ENCODE measurements at places on chromosomes 16 and 17.
A peak's percentile ranks its signal among the peaks of the same experiment; 100 is the strongest.

GRCh38 chr17:74898376-74898946, 5.0 kb upstream of the FADS6 start:
- peaks cover 28% of the 10 kb centered on the region for H3K27me3 ChIP-seq
- H3K27ac ChIP-seq = no peak overlapping the region
- peak; percentile 58 for DNase-seq
- H3K4me1 ChIP-seq = no peaks in the 10 kb centered on the region

DNA sequence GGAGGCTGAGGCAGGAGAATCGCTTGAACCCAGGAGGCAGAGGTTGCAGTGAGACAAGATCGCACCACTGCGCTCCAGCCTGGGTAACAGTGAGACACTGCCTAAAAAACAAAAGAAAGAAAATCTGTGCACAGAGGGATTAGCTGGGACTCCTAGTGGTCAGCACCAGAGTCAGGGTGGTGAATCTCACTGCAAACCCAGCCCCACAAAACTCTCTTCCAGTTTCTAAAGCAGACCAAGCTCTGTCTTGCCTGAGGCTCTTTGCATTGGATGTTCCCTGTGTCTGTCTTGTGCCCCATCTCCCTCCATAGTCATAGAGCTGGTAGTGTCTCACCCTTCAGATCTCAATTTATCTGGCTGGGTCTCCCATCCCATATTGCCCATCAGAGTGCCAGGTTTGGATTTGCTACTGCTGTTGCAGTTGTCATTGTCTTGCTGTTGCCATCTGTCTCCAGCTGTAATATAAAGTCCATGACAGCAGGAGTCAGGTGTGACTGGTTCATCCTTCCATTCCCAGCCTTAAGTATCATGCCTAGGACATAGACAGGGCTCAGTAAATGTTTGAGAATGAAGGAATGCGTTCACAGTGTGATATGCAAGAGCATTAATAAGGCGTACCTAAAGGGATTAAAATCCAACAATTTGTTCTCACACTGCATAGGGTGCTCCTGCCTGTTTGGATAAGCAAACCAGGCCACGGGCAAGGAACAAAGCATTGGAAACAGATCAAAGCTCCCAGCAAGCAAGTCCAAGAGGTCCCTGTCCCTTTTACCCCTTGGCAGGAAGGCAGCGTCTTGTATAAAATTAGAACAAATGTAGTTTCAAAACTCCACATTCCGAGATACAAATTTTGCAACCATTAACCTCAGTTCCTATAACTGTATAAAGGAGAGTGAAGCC, 614.6 kb upstream of the CDH5 start:
- no peak for DNase-seq
- no peaks in the 10 kb centered on the region for H3K36me3 ChIP-seq
- H3K27me3 ChIP-seq = no peaks in the 10 kb centered on the region
- no peak overlapping the region for H3K4me3 ChIP-seq
- H3K27ac ChIP-seq = no peak overlapping the region
- H3K4me1 ChIP-seq = no peaks in the 10 kb centered on the region

DNA sequence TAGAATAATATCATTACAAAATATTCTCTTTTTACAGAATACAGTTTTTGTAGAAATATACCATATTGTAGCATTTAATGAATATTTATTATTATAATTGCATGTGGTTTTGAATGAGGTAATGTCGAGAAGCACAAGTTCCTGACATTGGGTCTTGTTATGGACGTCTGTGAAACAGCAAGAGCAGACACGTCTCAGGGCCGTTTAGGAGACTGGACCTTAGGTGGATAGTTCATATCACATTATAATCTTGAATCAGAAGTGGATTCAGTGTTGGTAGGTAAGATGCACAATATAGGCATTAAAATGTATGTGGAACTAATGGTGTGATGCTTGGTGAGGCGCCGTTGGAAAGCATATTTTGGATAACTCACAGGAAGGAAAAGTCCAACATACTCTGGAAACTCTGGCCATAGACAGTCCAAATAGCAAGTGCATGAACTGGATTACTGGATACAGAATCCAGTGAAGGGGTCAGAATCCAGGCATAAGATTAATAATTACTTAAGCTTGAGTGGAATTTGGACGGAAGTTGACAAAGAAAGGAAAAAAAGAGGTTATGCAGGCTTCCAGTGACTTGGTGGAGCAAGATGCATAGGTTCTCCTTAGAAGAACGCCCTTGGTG, 17.2 kb downstream of the ABCA8 start:
- no peaks in the 10 kb centered on the region for H3K36me3 ChIP-seq
- no peaks in the 10 kb centered on the region for H3K4me1 ChIP-seq
- no peak for DNase-seq
- no peak overlapping the region for H3K4me3 ChIP-seq
- H3K27me3 ChIP-seq = no peaks in the 10 kb centered on the region
- H3K27ac ChIP-seq = no peak overlapping the region

GRCh38 chr16:63080746-63081145, 1044.5 kb upstream of the CDH8 start:
- no peaks in the 10 kb centered on the region for H3K27me3 ChIP-seq
- no peaks in the 10 kb centered on the region for H3K4me1 ChIP-seq
- H3K4me3 ChIP-seq = no peak overlapping the region
- H3K36me3 ChIP-seq = no peaks in the 10 kb centered on the region
- no peak overlapping the region for H3K27ac ChIP-seq
- DNase-seq = no peak

GRCh38 chr17:77318491-77319210, 177.9 kb downstream of the SEC14L1 start:
- no peaks in the 10 kb centered on the region for H3K27me3 ChIP-seq
- H3K36me3 ChIP-seq = peaks cover 48% of the 10 kb centered on the region
- DNase-seq = peak; percentile 49
- peaks cover 64% of the 10 kb centered on the region for H3K4me1 ChIP-seq
- no peak overlapping the region for H3K4me3 ChIP-seq
- H3K27ac ChIP-seq = peak overlapping the region; percentile 98

DNA sequence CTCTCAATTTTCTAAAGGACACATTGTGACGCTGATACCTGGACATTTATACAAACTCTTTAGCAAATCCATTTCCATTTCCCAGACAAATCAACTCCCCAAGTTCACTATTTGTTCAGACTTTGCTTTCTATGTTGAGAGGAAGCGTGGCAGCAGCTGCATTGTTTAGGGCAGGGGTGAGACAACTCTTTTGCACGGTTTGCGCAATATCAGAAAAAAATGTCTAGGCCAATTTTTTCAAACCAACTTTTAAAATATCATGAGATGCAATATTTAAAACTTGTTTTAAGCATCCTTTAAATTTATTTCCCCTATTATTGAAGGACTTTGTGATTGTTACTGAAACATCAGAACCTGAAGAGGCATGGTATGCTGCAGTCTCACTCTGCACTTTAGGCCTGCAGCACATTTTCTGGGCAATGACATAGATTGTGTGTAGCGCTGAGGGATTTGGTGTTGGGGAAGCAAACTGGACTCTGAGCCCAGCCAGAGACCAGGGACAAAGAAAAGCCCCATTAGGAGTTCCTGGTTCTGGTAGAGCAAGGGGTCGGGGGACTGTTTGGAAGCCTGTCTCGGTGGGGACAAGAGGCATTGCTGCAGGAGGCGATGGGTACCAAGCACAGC, 6.4 kb upstream of the CCDC182 start:
- peaks cover 9% of the 10 kb centered on the region for H3K27me3 ChIP-seq
- no peaks in the 10 kb centered on the region for H3K36me3 ChIP-seq
- DNase-seq = no peak

- H3K27me3 ChIP-seq = no peaks in the 10 kb centered on the region
- DNase-seq = no peak
- H3K27ac ChIP-seq = no peak overlapping the region
These were observed 17.4 kb downstream of the WNT9B start for GRCh38 chr17:46868689-46869187.

DNA sequence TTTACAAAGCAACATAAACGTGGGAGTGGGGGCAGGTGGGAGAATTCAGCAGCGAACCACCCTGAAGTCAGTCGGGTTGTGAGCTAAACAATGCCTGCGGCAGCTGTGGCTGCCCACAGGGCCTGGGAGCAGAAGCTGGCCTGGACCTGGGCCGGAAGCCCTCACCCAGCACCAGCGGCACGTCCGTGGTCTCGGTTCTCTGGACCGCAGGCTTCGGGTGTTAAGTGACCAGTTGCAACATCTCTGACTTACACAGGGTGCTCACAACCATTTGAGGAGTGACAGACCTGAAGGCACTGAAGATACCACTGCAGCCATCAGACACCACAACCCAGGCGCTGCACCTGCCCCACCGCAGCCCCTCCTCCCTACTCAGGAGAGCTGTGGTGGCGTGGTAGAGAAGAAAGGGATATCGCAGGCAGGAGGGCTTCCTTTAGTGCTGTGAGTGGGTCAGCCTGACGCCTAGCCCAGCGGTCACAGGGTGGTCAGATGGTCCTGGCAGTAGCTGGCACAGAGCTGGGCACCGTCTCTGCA, 33.8 kb downstream of the CBFA2T3 start:
- no peak overlapping the region for H3K27ac ChIP-seq
- no peak for DNase-seq
- peaks cover 82% of the 10 kb centered on the region for H3K27me3 ChIP-seq
- no peaks in the 10 kb centered on the region for H3K36me3 ChIP-seq

DNA sequence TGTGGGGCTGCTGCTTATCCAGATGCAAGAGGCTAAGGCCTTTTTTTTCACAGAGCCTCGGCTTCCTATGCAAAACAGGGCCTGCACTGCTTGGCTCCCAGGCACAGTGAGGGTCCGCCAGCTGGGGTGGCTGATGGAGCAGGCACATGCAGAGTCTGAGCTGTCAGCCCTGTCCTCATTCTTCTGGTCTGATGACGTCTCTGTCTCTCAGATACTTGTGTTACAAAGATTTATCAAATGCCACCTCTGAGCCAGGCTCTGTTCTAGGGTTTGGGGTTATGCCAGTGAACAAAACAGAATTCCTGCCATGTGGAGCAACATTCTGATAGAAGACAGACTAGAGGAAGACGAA, 4.8 kb downstream of the RNF40 start:
- no peaks in the 10 kb centered on the region for H3K27me3 ChIP-seq
- peaks cover 87% of the 10 kb centered on the region for H3K36me3 ChIP-seq
- H3K27ac ChIP-seq = no peak overlapping the region
- no peak for DNase-seq
- H3K4me1 ChIP-seq = peaks cover 10% of the 10 kb centered on the region
- no peak overlapping the region for H3K4me3 ChIP-seq

GRCh38 chr16:88850531-88851199, 6.1 kb downstream of the GALNS start:
- no peaks in the 10 kb centered on the region for H3K27me3 ChIP-seq
- H3K4me3 ChIP-seq = no peak overlapping the region
- H3K27ac ChIP-seq = no peak overlapping the region
- DNase-seq = no peak

- H3K36me3 ChIP-seq = no peaks in the 10 kb centered on the region
- H3K27me3 ChIP-seq = no peaks in the 10 kb centered on the region
- no peak overlapping the region for H3K27ac ChIP-seq
- H3K4me3 ChIP-seq = no peak overlapping the region
- DNase-seq = no peak
These were observed 35.8 kb downstream of the PLCG2 start for GRCh38 chr16:81814751-81815428.

- DNase-seq = no peak
- peaks cover 11% of the 10 kb centered on the region for H3K4me1 ChIP-seq
These were observed 153.2 kb upstream of the KCNJ18 start for GRCh38 chr17:21539146-21539545.

GRCh38 chr17:6085812-6086211, 15.6 kb downstream of the WSCD1 start:
- no peaks in the 10 kb centered on the region for H3K36me3 ChIP-seq
- no peak overlapping the region for H3K4me3 ChIP-seq
- peaks cover 9% of the 10 kb centered on the region for H3K27me3 ChIP-seq
- H3K4me1 ChIP-seq = no peaks in the 10 kb centered on the region
- no peak overlapping the region for H3K27ac ChIP-seq
- DNase-seq = no peak

DNA sequence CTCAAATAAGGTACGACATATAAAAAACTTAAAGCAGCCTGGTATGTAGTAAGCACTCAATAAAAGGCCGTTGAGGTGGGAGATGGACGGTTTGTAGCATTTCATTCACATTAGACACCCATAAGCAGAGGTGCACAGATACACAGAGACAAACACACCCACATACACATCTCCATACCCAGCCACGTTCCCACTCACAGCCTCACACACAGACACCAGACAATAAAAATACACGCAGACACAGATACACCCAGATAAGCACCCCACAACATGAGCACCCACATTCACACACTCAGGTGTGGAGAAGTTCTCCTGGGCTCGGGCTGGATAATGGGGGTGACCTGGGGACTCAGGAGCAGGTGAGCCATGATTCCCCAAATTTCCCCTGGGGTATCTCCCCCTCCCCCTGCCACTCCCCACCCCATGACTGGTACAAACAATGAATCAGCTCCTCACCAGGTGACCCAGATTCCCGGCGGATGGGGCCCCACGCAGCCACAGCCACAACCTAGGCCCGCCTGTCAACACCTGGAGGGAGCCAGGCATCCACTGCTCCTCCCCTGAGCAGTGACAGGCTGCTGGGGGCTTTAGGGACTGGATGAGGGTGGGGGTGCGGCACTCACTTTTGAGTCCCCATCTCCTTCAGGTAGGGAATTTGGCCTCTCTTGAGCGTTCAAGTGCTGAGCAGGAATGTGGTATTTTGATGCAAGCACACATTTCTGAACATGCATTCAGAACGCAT, 2.7 kb downstream of the DLX3 start:
- peaks cover 16% of the 10 kb centered on the region for H3K4me1 ChIP-seq
- H3K36me3 ChIP-seq = no peaks in the 10 kb centered on the region

- DNase-seq = no peak
- no peak overlapping the region for H3K4me3 ChIP-seq
- H3K4me1 ChIP-seq = no peaks in the 10 kb centered on the region
- H3K36me3 ChIP-seq = no peaks in the 10 kb centered on the region
- peaks cover 3% of the 10 kb centered on the region for H3K27me3 ChIP-seq
These were observed 1545.0 kb upstream of the GOT2 start for GRCh38 chr16:60279061-60279665.

GRCh38 chr17:60661489-60661888, 16.2 kb upstream of the BCAS3 start:
- no peaks in the 10 kb centered on the region for H3K4me1 ChIP-seq
- H3K36me3 ChIP-seq = peaks cover 27% of the 10 kb centered on the region
- H3K4me3 ChIP-seq = no peak overlapping the region

- H3K27me3 ChIP-seq = no peaks in the 10 kb centered on the region
- no peaks in the 10 kb centered on the region for H3K36me3 ChIP-seq
- no peak overlapping the region for H3K4me3 ChIP-seq
- no peak overlapping the region for H3K27ac ChIP-seq
These were observed 35.9 kb downstream of the TRARG1 start for GRCh38 chr17:1315409-1315808.

- H3K27ac ChIP-seq = no peak overlapping the region
- H3K4me3 ChIP-seq = no peak overlapping the region
- DNase-seq = no peak
- no peaks in the 10 kb centered on the region for H3K36me3 ChIP-seq
- H3K27me3 ChIP-seq = no peaks in the 10 kb centered on the region
- peaks cover 4% of the 10 kb centered on the region for H3K4me1 ChIP-seq
These were observed 16.0 kb upstream of the HEATR6 start for GRCh38 chr17:60094754-60095153.

Data from RWPE2 (cell line).